NCI-H1930 (cell line): ENCODE measurements at places on chromosomes 4 and X.

DNA sequence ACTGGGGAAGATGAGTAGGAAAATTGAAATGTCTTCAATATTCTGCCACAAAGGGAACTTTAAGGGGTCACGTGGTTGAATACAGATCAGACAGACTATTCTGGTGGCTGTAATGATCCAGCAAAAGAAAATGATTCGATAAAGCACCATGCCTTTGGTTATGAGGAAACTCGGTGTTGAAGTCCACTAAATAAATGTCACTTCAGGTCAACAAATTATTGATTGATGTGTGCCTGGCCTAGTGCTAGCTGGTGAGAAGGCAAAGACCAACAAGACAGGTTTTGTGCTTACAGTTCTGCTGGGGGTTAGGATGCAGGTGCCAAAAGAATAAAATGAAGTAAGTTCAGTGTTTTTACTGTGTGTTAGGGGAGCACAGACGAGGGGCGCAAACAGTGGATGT, 142.5 kb downstream of the STAG2 start:
- DNase-seq, result no peak

DNA sequence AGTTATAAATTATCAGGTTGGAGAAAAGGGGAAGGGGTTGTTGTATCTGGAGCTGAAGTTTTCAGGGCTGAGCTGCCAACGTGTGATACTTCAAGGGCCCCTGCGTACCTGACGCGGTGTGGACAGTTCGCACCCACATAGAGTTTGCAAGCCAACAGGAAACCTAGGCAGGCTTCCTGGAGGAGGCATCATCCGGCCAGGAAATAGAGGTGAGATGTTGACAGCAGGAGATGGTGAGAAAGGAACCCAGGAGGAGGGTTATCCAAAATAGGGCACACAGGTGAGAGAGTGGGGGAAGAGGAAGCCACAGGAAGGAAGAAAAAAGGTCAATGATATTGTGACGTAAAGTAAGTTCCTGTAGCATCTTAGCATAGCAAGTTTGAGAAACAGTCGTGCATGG, 127.2 kb downstream of the DHRSX start:
- DNase-seq, result no peak

GRCh38 chr4:152458801-152459302, 77.0 kb downstream of the FBXW7 start:
- DNase-seq, result no peak

DNA sequence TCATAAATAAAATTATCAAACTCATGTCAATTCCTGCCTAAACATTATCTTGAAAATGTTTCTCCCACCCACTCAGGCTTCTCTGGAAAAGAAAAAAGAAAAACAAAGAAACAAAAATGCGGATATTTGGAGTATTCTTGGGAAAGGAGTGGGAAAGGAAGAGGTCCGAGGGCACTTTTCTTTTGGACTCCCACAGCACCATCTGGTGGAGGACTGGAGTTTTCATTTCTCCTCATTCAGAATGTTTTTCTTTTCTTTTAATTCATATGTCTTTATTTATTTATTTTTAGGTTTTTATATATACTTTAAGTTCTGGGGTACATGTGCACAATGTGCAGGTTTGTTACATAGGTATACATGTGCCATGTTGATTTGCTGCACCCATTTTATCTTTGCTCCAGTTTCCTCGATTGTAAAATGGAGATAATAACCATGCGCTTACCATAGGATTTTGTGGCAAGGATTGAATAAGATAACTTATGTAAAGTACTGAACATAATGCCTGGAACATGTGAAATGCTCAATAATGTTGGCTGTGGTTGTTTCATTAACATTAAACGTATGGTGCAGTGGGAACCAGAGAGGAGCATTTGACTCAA, 8.0 kb upstream of the KCNE5 start:
- DNase-seq, result no peak

GRCh38 chr4:184728858-184729257, 5.0 kb downstream of the CENPU start:
- DNase-seq, result no peak

GRCh38 chr4:97493815-97494518, 649.3 kb downstream of the STPG2 start:
- DNase-seq, result no peak
